ENCODE measurements at places on chromosomes 16 and 17. TPM values are rescaled to one million over a fixed set of nuclear protein-coding genes. Genes with fewer than 3 reads are reported as not detected.

Gene CMTM4
- 58.0 TPM for total RNA-seq

Gene ITFG1
- 58.2 TPM for total RNA-seq

Gene CLEC19A
- 0.17 TPM for total RNA-seq

Gene PHOSPHO1
- 1.7 TPM for total RNA-seq

DNA sequence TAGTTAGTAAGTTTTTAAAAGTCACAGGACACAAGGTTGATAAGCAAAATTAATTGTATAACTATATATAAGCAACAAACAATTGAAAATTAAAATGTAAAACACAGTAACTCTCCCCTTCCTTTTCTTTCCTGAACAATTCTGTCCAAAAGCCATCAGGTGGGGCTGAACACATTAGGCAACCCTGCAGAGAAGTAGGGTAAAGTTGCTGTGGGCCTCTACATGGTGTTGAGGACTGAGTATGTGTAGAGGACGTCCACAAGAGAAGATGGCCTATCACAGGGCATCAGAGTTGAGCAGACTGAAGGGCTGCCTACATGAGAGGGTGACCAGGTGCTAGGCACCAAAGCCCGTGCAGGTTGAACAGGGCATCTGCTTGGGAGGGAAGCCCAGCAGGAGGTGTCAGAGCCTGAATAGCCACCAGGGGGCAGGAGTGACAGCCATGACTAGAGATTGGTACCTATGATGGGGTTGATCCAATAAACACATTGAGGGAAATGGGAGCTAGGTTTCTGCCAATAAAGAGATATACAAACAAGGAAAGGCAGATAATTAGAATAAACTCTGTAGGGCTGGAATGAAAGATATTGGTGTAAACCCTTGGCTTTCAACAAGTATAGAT is 415.1 kb downstream of the NPIPA8 start:
- no peak overlapping the region for H3K4me3 ChIP-seq
- no peak for DNase-seq
- H3K27me3 ChIP-seq = no peaks in the 10 kb centered on the region
- H3K27ac ChIP-seq = no peak overlapping the region

- H3K36me3 ChIP-seq = no peaks in the 10 kb centered on the region
- H3K4me1 ChIP-seq = no peaks in the 10 kb centered on the region
- no peak overlapping the region for H3K4me3 ChIP-seq
- no peak overlapping the region for H3K27ac ChIP-seq
These were observed 130.8 kb downstream of the PMP22 start for GRCh38 chr17:15134363-15134762.

DNA sequence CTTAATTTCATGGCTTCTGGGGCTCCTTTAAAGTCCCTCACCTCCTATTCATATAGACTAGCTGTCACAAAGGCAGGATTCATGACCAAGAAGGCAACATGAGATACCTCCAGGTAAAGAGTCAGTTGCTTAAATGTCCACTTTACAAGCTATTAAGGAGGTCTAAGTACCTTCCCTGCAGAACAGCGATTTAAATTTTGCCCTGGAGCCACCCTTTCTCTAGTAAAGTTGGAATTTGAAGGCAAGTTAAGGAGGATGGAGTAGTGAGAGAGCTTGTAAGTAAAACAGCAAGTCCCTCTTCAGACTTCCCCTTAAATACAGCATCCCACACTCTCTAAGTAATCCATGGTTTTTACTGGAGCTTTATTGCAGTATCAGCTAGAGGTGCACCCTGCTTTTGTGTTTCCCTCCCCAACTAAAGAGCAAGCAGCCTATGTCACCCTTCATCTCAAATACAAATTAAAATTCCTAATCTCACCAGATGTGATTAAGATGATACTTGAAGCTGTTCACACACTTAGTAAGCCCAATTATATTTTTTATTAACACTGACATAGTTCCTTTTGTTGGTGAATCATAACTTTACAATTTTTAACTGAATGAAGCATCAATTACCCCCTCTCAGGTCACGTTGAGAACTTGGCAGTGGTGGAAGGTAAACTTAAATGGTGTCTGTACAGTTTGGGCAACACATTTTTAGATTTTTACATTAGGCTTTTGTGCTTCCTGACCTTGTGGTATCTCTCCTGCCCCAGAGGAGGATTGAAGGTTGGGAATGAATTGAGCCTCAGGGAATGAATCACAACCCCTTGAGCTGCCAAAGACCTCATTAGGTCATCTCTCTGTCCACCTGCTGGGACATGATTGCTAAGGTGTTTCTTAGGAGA is 108.9 kb downstream of the TANGO6 start:
- DNase-seq = no peak
- no peaks in the 10 kb centered on the region for H3K27me3 ChIP-seq
- no peaks in the 10 kb centered on the region for H3K36me3 ChIP-seq
- no peak overlapping the region for H3K27ac ChIP-seq

DNA sequence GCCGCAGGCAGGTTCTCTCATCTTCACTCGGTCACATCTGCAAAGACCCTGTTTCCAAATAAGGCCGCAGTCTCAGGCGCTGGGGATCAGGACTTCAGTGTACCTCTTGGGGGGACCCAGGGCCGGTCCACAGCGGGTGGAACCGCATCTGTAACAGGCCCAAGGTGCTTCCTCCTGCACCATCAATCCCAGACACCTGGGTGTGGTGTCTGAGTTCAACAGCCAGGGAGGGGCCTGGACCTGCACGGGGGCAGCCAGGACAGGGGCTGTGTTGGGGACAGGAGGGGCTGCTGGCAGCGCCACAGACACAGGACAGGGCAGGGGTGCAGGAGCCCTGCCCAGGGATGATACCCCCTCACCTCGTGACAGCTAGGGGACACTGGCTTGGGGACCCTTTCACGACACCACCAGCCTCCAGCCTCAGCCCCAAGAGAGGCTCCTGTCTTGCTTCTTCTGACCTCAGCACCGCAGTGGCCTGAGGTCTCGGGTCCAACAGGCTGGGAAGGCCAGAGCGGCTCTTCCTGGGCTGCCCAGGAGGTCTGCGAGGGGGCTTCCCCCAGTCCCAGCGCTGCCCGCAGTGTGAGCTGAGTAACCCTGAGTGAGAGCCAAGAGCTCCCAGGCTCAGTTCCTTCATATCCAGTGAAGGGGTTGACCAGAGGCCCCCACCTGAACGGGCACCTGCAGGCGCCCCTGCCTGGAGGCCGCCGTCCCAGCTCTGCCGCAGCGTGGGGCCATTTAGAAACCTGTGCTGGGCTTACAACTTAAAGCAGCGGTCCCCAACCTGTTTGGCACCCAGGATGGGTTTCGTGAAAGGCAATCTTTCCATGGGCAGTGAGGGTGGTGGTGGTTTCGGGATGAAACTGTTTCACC is 30.7 kb upstream of the BAHCC1 start:
- H3K4me1 ChIP-seq = peaks cover 22% of the 10 kb centered on the region
- H3K27me3 ChIP-seq = no peaks in the 10 kb centered on the region
- DNase-seq = no peak
- H3K27ac ChIP-seq = peak overlapping the region; percentile 86

DNA sequence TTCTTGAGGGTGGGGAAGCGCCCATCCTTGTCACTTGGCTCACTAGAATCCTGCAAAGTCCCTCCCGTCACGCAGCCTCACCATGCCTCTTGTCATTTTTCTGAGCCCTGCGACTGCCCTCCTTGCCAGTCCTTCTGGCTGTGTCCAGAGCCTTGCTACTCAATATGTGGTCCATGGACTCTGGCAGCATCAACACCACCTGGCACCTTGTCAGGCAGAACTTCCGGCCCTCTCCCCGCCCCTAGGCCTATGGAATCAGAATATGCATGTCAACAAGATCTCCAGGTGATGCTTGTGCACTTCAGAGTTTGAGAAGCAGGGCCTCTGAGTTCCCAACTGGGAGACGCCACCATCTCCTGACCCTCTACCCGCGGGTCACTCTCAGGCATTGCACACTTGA is 12.1 kb downstream of the PIMREG start:
- no peaks in the 10 kb centered on the region for H3K4me1 ChIP-seq
- H3K27ac ChIP-seq = no peak overlapping the region
- DNase-seq = peak; percentile 44
- peaks cover 7% of the 10 kb centered on the region for H3K27me3 ChIP-seq

DNA sequence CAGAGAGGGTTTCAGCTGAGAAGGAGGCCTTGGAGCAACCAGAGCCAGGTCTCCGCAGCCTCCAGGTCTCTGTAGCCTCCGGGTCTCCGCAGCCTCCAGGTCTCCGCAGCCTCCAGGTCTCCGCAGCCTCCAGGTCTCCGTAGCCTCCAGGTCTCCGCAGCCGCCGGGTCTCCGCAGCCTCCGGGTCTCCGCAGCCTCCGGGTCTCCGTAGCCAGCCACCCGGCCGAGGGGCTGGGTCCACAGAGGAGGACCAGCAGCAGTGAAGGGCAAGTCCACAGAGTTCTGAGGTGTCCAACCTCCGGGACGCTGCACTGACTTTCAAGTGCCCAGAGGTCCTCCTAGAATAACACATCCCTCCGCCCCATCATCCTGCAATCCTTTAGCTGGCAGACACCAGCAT is 221.0 kb downstream of the RBFOX3 start:
- DNase-seq = no peak
- peaks cover 63% of the 10 kb centered on the region for H3K27me3 ChIP-seq
- H3K36me3 ChIP-seq = no peaks in the 10 kb centered on the region
- H3K4me1 ChIP-seq = no peaks in the 10 kb centered on the region
- no peak overlapping the region for H3K27ac ChIP-seq

DNA sequence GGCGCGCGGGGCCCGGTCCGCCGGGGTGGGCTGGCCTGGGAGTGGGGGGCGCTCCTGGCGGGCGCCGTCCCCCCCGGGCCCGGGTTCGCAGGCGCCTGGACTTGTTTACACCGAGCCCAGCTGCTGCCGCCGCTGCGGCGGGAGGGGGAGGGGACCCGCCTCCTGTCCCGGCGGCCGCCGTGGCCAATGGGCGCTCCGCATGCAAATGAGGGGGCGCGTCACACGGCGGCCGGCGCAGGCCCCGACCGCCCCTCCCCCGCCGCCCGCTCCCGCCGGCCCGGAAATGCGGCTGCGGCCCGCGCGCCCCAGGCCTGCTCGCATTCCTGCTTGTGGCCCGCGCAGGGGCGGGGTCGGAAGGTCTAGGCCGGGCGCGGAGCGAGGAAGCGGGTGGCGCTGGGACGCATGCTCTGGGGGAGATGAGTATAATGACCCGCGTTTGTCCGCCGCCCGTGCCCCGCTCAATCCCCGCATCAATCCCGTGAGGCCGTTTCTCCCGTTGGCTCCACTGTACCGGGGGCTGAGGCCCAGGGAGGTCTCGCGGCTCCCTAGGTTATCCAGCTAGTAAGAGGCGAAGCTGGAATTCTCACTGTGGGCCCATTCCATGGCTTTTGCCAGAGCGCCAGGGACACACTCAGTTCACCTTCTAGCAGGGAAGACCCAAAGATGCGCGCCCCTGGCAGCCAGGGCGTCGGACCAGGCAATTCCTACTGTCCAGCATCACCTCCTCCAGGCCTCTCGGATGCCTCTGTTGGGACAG is at the start of gene YPEL3:
TSS of gene YPEL3 (minus strand) at position 109 of the 757 bp plus-strand sequence. CDS start 731 bp downstream, outside the sequence.
- peak; percentile 96 for DNase-seq
- no peaks in the 10 kb centered on the region for H3K27me3 ChIP-seq

- H3K27me3 ChIP-seq = no peaks in the 10 kb centered on the region
- H3K4me3 ChIP-seq = no peak overlapping the region
- no peaks in the 10 kb centered on the region for H3K4me1 ChIP-seq
- H3K27ac ChIP-seq = no peak overlapping the region
- peaks cover 19% of the 10 kb centered on the region for H3K36me3 ChIP-seq
- DNase-seq = no peak
These were observed 16.9 kb downstream of the TRPV1 start for GRCh38 chr17:3592216-3592860.

DNA sequence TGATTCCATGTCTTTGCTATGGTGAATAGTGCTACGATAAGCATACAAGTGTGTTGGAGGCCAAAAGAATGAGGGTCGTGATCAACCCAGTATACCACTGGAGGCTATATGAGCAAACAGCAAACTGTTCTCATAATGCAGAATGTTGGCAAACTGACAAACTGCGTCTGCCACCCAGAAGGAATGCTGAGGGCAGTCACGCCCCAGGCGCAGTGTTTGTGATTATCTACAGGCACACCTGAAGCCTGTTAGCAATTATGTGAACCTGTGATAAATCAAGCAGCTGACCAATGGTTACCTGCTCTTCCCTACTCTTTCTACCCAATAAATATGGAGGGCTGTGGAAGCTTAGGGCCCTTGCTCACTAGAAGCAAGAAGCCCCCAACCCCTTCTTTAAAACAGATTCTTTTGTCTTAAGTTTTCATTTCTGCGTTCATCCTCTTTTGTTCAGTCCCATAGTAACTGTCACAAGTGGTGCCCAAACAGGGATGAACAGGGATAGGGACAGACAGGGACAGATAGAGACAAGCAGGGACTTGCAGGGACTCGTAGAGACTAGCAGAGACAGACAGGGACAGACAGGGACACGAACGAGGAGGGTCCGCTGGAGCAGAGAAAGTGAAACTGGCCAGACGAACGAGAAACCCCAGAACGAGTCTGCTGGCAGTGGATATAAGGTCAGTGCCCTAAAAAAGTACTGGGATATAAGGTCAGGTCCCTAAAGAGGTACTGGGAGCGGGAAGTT is 25.1 kb downstream of the CD300LG start:
- peak overlapping the region; percentile 56 for H3K27ac ChIP-seq
- no peak for DNase-seq
- H3K4me1 ChIP-seq = no peaks in the 10 kb centered on the region
- peak overlapping the region; percentile 19 for H3K4me3 ChIP-seq

DNA sequence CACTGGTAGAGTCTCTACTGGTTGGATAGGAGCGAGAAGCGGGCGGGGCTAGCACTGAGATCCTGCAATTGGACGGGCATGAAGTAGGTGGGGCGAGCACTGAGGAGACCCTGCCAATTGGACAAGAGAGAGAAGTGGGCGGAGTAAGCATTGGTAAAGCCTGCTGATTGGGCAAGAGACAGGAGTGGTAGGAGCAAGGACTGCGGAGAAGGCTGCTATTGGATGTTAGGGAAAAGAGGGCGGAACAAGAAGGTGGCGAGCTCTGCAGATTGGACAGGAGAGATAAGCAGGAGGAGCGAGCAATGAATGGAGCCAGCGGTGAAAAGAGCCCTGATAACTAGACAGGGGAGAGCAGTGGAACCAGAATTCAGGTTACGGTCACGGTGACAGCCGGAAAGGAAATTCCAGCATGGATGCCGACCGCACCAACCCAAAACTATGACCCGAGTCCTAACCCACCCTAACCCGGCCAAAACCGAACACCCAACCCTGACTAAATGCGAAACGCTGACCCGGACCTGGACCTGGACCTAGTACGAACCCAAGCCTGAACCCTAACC is 4.8 kb downstream of the SCGB1C2 start:
- H3K4me1 ChIP-seq = no peaks in the 10 kb centered on the region
- H3K27me3 ChIP-seq = no peaks in the 10 kb centered on the region
- no peaks in the 10 kb centered on the region for H3K36me3 ChIP-seq
- no peak overlapping the region for H3K4me3 ChIP-seq
- DNase-seq = peak; percentile 59

GRCh38 chr16:51607201-51607651 is 456.2 kb upstream of the SALL1 start:
- DNase-seq = no peak
- no peak overlapping the region for H3K4me3 ChIP-seq
- no peaks in the 10 kb centered on the region for H3K36me3 ChIP-seq
- H3K27me3 ChIP-seq = no peaks in the 10 kb centered on the region
- H3K27ac ChIP-seq = no peak overlapping the region
- no peaks in the 10 kb centered on the region for H3K4me1 ChIP-seq

GRCh38 chr17:34582901-34583245 is 3.5 kb downstream of the TMEM132E start:
- H3K27me3 ChIP-seq = peaks cover 79% of the 10 kb centered on the region
- H3K27ac ChIP-seq = no peak overlapping the region
- no peaks in the 10 kb centered on the region for H3K36me3 ChIP-seq
- no peak overlapping the region for H3K4me3 ChIP-seq
- peaks cover 27% of the 10 kb centered on the region for H3K4me1 ChIP-seq
